ENCODE measurements at places on chromosomes 7 and 10. TPM values are rescaled to one million over a fixed set of nuclear protein-coding genes. Genes with fewer than 3 reads are reported as not detected.
A peak's percentile ranks its signal among the peaks of the same experiment; 100 is the strongest.

DNA sequence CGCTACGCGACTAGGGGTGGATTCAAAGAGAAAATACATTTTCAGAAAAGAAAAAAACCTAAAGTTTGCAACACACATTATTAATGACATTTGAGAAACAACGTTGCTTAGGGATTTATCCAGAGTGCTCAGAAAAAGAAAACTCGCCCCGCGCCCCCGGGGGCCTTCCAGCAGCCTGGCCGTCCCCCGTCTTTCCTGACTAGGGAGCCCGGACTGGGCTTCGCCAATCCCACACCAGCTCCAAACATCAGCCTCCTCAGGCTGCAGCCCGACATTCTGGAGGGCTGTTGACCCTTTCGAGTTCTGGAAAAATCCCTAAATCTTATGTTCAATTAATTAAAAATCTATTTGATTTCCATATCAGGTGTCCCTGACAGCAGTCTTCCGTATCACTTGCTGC is 48.6 kb downstream of the CLEC2L start:
- ATAC-seq: no peak

- no peak for ATAC-seq
These were observed 200.0 kb downstream of the ZMYND11 start for GRCh38 chr10:335151-335800.

GRCh38 chr7:130667593-130668257 is 823 bp downstream of the COPG2 start:
- no peak for ATAC-seq

- peak; percentile 53 for ATAC-seq
These were observed 28.2 kb downstream of the HBP1 start for GRCh38 chr7:107196834-107197610.

The TLX1 gene
- total RNA-seq: not detected

Measured in esophagus mucosa (tissue), 1 donor.